Esophagus muscularis mucosa (tissue), 4 donors: ENCODE measurements at places on chromosomes 1 and 21. TPM values are rescaled to one million over a fixed set of nuclear protein-coding genes. Genes with fewer than 3 reads are reported as not detected.

Gene RPL5
- 2,182 TPM for total RNA-seq

Gene CCDC27
- not detected for total RNA-seq

DNA sequence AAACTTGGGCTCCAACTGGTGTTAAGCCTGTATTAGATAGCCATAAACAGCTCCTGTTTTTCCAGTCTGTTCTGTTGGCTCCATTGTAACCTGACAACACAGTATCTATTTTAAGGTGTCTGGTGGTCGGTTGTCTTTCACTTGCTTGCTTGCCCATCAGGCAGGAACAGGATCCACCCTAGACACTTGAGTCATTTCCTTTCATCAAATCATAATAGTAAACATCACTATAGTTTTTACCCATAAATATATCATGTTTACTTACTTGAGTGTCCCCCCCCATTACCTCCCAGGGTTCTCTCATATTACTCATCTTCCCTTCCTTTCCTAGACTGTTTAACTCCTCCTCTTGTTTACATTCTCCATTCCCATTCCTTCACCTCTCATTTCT, 2.9 kb downstream of the DDI2 start:
- no peak for DNase-seq
- no peak overlapping the region for H3K4me3 ChIP-seq
- H3K4me1 ChIP-seq = peaks cover 76% of the 10 kb centered on the region
- no peaks in the 10 kb centered on the region for H3K27me3 ChIP-seq
- H3K27ac ChIP-seq = peak overlapping the region; percentile 94

GRCh38 chr21:41809891-41810596, 43.2 kb upstream of the RIPK4 start:
- no peak overlapping the region for H3K27ac ChIP-seq
- peaks cover 17% of the 10 kb centered on the region for H3K36me3 ChIP-seq
- no peaks in the 10 kb centered on the region for H3K4me1 ChIP-seq
- DNase-seq = no peak

GRCh38 chr1:66452162-66452561, 81.8 kb upstream of the SGIP1 start:
- no peak overlapping the region for H3K27ac ChIP-seq
- H3K4me1 ChIP-seq = peaks cover 14% of the 10 kb centered on the region

DNA sequence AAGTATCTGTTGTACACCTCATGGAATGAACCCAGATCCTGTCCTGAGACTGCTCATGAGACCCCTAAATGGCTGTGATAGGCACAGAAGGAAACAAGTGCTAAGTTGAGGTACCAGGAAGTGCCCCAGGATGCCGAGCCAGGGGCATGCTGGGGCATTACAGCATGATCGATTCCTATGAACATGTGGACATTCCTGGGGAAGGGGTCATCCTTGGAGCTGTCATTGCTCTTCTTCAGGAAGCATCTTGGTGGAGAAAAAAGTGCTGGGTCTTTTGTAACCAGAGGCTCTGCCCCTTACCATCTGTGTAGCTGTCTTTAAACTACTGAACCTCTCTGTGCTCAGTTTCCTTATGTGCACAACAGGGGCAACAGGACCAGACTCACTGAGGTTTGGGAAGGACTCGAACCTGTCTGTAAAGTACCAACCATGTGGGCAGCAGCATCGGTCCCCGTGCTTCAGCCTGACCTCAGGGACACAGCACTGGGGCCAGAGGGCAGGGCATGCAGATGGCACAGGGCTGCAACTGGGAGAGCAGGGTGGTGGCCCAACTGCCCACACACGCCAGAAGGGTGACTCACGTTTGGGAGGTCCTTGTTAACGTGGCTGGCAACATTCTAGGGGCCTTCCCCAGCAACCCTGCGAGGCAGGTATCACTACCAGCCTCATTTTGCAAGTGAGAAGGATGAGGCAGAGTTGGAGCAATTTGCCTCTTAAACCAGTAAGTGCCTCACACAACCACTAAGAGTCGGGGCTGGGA, 142.3 kb upstream of the EDN2 start:
- no peak overlapping the region for H3K4me3 ChIP-seq
- H3K27ac ChIP-seq = no peak overlapping the region
- DNase-seq = no peak
- no peaks in the 10 kb centered on the region for H3K36me3 ChIP-seq
- H3K27me3 ChIP-seq = no peaks in the 10 kb centered on the region
- H3K4me1 ChIP-seq = peaks cover 22% of the 10 kb centered on the region

DNA sequence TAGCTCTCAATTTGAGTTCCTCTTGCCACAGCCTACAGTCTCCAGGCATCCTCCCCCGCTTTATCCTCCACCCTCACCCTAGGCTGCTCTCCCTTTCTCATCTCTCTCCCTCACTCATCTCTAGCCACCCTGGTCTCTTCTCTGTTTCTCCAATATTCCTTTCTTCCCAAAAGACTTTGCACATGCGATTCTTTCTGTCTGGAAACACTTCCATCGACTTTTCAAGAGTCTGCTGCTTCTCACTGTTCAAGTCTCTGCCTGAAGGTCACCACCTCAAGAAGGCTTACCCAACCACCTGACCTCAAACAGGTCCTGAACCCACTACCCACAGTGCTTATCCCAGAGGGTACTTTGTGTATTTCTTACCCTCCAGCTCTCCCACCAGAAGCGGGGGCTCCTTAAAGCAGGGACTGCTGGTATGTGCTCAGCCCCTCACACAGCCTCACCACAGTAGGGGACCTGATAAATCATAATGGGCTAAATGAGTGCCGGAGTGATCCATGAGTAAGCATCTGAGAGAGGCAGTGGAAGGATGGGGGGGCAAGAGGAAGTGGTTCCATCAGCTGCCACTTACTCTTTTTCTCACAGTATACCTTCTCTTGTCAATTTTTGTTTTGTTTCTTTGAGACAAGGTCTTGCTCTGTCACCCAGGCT, 14.3 kb upstream of the KRTAP19-8 start:
- no peak overlapping the region for H3K27ac ChIP-seq
- no peaks in the 10 kb centered on the region for H3K27me3 ChIP-seq
- H3K4me1 ChIP-seq = no peaks in the 10 kb centered on the region
- H3K4me3 ChIP-seq = no peak overlapping the region
